ENCODE measurements at places on chromosomes 11 and 22.

DNA sequence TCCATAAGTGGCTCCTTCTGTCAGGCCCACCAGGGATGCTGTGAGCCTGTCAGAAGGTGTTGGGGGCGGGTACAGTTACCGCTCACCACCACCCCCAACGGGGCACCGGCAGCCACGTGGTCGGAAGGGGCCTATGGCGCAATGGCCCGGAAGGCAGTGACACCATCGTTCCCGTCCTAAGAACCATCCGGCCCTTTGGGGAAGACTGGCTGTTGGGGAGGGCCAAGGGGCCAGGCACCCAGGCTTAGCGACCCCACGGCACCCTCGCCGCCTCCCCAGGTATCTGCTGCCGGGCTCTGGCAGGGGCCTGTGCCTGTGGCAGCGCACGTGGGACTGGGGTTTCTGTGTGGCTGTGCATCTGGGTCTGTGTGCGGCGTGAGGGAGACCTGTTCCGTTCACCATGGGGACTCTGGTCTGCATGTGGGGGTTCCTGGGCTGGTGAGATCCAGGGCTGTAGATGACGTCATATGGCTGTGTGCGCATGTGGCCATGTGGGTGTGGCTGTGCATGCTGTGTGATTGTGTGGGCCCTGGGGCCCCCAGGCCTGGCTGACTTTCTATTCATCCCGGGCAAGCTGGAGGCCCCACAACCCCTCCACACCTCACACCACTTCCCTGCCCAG is 717 bp downstream of the OSM start:
- DNase-seq = no peak

GRCh38 chr11:125168918-125169456 is 4.4 kb downstream of the PKNOX2 start:
- no peak for DNase-seq

- DNase-seq = no peak
Observed at GRCh38 chr11:89249196-89249595, 71.5 kb downstream of the TYR start.

DNA sequence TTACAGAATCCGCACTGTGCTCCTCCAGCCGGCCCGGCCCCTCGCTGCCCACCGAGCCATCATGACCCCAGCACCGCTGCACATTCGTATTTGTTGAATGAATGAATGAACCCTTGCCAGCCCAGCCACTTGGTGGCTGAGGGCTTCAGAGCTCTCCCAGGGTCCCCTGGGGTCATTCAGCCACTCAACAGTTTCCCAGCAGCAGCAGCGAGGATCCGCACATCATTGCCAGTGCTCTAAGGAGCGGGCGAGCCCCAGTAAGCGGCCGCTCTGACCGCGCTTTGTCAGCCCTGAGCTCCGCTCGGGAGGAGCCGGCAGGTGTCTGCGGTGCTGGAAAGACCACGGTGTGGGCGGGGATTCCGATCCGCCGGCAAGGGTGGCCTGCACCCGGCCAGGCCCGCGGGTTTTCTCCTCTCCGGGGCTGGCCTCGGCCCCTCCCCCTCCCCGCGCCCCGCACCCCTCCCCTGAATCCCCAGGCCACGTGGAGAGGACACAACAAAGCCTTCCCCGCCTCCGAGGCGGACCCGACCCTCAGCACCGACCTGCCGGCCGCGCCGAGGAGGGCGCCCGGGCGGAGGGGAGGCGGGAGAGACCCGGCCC is 563 bp downstream of the BID start:
- DNase-seq = peak; percentile 56

DNA sequence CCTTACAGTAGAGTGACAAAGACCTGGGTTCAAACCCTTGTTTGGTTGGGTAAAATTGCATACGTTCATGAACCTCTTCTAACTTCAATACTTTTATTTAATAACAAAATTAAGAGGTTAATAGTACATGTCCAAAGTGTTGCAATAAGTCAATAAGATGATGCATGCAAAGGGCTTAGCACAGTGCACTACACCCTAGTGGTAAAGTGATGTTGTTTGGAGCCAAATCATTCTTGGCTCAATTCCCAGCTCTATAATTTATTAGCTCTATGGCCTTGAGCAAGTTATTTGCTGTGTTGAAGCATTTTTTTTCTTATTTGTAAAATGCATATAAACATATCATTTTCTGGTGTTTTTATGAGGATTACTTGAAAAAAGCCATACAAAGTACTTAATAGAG is 945.3 kb downstream of the LRRC4C start:
- DNase-seq = peak; percentile 35
